ENCODE measurements at places on chromosomes 11 and 22.
A peak's percentile ranks its signal among the peaks of the same experiment; 100 is the strongest.

- DNase-seq, result no peak
Measured at GRCh38 chr22:47061226-47061625, 298.8 kb downstream of the TBC1D22A start.

GRCh38 chr11:45264839-45265515 lies 21.2 kb downstream of the SYT13 start:
- no peak for DNase-seq

DNA sequence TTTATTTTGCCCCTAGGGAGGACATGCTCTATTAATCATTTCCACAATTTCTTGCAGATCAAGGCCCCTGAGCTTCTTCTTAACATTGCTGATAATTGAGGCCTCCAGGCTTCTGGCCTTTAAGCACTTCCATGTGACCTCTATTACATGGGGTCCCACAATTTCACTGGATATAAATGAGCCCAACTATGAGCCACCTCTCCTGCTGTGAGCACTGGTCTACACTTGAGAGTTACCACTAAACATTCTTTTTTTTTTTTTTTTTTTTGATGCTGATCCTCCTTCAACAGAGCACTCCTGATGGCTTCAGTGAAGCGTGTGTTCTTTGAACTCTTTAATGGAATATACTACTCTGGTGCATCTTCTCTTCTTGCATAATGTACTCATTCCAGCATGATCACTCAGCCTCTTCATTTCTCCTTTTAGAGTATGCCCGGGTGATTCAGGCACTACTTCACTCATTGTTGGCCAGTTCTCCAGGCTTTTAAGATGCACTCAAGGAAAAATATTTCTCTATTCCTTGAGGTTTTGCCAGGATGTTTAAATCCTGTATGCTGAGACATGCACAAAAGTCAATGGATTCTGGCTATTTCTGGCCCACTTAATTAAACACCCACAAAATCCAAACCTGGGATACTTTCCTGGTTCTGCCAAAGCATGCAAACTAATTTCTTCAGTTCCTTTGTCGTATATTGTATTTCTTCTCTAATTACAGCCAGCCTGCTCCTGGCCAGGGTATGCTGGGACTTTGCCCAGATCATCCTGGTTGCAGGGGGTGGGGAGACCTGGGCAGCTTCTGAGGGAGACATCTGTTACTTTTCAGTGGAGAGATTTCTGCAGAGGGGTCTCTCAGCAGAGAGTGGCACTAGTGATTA lies 257.8 kb upstream of the LUZP2 start:
- DNase-seq, result no peak

GRCh38 chr22:22697377-22698117 lies 53.1 kb downstream of the GGTLC2 start:
- DNase-seq, result no peak

GRCh38 chr22:41057076-41057475 lies 35.3 kb upstream of the EP300 start:
- no peak for DNase-seq

DNA sequence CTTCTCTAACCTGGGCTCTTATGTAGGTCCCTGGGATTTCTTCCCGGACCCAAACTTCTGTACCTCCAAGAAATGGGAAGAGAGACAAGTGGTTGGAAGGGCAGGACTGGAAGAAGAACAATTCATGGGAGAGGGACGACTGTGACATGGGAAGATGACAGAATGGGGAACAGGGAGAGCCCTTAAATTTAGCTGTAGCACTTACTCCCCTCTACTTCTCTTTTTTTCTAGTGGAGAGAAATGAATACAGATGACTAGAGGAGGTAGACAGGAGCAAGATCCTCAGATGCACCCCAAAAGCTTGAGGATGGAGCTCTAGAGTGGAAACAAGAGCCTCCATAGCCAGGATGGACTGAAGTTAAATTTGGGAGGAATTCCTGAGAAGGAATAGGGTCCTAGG lies 2.3 kb downstream of the RHOG start:
- no peak for DNase-seq

DNA sequence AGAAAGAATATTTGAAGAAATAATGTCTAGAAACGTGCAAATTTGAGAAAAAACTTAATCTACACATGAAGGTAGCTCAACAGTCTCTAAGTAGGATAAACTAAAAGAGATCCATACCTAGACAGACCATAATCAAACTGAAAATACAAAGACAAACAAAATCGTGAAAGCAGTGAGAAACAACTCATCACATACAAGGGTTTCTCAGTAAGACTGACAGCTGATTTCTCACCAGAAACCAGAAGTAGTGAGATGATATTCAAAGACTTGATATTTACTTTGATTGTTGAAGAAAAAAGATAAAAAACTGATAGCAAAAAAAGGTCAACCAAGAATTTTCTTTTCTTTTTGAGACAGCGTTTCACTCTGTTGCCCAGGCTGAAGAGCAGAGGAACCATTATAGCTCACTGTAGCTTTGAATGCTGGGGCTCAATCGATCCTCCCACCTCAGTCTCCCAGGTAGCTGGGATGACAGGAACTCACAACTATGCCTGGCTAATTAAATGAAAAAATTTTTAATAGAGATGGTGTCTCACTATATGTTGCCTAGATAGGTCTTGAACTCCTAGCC lies 17.4 kb downstream of the NPAT start:
- no peak for DNase-seq

DNA sequence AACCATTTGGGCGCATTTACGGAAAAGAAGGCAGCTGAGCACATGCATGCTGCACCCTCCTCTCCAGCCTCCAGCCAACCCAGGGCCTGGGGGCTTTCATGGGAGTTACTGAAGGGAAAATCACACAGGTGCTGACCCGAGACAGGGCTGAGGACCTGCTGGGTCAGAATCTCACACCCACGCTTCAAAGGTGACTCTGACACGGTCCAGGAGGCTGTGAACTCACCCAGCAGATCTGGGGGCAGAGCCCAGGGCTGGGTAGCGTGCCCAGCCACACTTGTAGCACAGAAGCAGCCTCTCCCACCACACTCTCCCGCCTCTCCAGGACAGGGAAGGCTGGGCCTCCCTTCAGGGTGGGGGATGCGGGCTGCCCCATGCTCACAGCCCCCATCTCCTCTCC lies 347.6 kb downstream of the CTTN start:
- DNase-seq, result no peak

- no peak for DNase-seq
Measured at GRCh38 chr22:41540365-41540764, 3.9 kb downstream of the POLR3H start.

DNA sequence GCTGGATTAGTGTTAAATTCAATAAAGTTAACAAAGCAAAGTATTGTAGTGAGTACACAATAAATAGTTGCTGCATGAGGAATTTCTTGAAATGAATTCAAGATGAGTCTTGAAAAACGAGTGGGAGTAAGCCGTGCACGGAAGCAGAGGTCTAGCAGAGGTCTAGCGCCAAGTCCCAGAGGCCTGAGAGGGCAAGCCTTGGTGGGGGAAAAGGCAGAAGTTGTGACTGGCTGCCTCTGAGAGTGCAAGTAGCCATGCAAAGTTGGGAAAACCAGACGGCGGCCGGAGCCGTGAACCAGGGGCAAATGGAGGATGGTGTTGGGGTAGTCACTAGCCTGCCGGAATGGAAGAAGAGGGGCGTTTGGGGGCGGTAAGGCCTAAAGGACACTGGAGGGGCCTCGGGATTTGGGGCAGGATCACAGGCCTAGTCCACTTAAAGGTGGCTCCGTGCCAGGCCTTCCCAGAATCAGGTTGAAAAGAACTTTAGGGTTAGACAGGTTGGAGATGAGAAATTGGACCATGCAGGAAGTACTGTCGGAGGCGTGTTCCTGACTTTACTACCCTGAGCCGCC lies 379 bp upstream of the SLC3A2 start:
- DNase-seq, result no peak

DNA sequence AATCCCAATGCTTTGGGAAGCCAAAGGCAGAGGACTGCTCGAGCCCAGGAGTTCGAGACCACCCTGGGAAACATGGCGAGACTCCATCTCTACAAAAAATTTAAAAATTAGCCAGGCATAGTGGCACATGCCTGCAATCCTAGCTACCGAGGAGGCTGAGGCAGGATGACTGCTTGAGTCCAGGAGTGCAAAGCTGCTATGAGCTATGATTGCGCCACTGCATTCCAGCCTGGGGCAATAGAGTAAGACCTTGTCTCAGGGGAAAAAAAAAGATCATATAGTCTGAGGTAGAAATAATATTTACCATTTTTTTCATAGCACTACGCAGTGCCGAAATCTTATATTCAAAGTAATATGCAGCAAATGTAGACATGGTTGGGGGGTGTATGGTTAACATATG lies 47.8 kb downstream of the MRTFA start:
- no peak for DNase-seq

- no peak for DNase-seq
Measured at GRCh38 chr11:121337078-121337477, 44.5 kb downstream of the SC5D start.

- DNase-seq, result no peak
Measured at GRCh38 chr11:45275828-45276227, 10.3 kb downstream of the SYT13 start.

GRCh38 chr22:24507716-24508115 lies 12.6 kb downstream of the UPB1 start:
- DNase-seq, result no peak

- DNase-seq, result no peak
Measured at GRCh38 chr22:22855617-22856308, 31.9 kb upstream of the IGLL5 start.

DNA sequence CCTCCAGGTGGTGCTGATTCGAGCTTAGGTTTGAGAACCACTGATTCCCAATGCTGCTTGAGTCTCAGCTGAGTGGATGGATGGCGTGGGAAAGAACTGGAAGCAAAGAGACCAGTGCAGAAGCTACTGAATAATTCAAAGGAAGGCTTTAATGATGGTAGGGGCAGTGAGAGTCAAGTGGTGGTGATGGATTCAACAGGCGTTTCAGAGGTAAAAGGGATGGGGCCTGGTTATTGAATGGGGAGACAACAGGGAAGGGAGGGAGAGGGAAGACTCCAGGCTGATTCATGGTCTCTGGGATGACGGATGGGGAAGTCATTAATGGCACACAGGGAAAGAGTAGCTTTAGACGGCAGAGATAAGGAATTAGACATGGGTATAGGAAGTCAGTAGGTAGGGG lies 104.3 kb upstream of the TBCEL start:
- no peak for DNase-seq

DNA sequence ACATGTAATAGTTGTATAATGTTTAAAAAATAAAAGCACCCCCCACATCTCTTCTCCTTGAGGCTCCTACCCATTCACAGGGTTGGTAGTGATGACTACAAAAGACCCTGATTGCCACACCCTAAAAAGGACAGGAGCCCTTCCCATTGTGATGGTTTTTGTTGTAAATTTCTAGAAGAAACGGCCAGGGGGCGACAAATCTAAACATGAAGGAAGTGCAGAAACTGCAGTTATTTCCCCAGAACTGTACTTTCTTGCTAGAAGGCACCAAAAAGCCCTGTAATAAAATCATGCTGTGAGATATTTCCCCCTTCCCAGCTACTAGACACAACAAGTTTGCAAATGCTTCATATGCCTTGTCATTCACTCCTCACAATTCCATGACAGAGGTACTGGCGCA lies 10.8 kb downstream of the PRR5L start:
- DNase-seq, result no peak

GRCh38 chr11:94325681-94326080 lies 21.3 kb downstream of the IZUMO1R start:
- DNase-seq, result no peak

DNA sequence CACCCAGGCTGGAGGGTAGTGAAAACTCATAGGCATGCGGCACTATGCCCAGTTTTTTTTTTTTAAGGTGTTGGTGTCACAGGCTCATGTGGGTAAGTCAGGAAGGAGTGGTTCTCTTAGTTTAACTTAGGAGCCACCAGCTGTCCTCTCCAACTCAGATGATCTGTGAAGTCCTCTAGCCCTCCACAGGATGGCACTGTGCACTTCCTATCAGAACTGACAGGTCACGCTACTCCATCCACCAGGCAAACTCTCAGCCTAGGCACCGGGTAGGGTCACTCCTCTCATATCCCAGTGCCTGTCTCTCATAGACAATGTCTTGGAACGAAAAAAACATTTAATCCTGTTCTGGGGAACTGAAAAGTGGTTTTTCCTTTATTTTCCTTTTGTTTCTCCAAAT lies 16.5 kb downstream of the NAP1L4 start:
- no peak for DNase-seq

DNA sequence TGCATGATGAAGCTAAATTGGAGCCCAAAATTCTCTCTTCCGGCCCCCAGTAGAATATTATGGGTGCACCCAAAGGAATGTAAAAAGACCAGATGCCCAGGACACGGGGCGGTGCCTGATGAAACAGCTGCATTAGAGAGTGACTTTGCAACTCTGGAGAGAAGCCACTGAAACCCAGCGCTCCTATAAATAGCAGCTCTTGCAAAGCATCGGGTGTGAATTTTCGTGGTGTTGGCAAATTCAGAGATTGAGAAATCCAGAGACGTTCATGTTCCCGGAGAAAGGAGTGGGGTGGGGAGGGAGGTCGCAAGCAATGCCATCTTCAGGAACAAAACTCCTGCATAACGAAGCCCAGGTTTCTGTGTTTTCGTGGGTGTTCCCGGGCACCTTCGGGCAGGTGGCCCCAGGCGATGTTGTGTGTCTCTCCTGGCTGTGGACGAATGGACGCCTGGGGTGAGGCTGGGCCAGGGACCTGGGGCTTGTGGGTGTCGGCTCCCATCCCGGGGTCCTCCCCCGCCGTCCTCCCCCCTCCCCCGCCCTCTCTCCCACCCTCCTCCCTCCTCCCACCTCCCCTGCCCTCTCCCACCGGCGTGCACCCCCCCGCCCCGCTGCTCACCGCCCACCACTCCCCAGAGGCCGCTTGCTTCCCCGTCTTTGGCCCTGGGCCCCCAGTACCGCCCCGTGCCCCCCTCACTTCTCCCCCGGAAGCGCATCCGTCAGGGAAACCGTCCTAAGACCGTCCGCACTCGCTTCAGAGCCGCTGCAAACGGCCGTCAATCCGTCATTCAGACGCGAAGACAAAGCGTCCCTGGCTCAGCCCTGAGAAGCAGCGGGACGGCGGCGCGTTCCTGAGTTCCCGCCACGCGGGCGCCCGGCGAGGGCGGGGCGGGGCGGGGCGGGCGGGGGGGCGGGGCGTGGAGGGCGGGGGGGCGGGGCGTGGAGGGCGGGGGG lies 26.7 kb upstream of the TOLLIP start:
- DNase-seq, result no peak

GRCh38 chr11:16881074-16881709 lies 133.0 kb downstream of the PLEKHA7 start:
- peak; percentile 29 for DNase-seq
